ENCODE measurements at places on chromosomes 3 and 15.
A peak's percentile ranks its signal among the peaks of the same experiment; 100 is the strongest.

- no peak for DNase-seq
Measured at GRCh38 chr3:37210230-37210629, 35.8 kb upstream of the LRRFIP2 start.

- DNase-seq = no peak
Measured at GRCh38 chr3:72255191-72255590, 470.2 kb upstream of the PROK2 start.

DNA sequence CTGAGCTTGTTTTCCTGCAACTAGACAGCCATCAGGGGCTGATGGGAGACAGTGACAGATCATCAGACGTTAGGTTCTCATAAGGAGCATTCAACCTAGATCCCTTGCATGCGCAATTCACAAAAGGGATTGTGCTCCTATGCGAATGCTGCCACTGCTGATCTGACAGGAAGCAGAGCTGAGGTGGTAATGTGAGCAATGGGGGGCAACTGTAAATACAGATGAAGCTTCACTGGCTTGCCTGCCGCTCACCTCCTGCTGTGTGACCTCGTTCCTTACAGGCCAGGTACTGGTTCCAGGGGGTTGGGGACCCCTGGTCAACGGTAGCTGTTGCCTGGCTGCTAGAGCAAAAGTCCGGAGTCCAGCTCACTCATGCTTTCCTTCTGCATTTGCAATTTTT, 26.4 kb upstream of the KCNAB1 start:
- no peak for DNase-seq

GRCh38 chr15:39230205-39230907, 350.5 kb upstream of the THBS1 start:
- no peak for DNase-seq

DNA sequence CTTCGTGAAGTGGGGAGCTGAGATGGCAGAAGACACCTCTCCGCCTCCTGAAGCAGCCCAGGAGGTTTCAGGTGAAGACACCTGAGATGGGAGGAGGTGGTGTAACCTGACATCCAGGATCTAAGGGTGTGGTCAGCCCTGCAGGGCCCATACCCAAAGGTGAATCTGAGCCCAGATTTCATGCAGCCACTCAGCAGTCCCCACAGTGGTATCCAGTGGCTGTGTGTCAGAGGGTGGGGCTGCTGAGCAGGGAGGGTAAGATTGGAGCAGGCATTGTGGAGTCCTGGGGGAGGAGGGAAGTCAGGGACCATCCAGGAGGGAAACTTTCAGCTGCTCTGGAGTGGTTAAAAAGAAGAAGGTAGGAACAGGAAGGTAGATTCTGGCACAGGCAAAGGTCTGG, 46.0 kb upstream of the SMAD6 start:
- no peak for DNase-seq

DNA sequence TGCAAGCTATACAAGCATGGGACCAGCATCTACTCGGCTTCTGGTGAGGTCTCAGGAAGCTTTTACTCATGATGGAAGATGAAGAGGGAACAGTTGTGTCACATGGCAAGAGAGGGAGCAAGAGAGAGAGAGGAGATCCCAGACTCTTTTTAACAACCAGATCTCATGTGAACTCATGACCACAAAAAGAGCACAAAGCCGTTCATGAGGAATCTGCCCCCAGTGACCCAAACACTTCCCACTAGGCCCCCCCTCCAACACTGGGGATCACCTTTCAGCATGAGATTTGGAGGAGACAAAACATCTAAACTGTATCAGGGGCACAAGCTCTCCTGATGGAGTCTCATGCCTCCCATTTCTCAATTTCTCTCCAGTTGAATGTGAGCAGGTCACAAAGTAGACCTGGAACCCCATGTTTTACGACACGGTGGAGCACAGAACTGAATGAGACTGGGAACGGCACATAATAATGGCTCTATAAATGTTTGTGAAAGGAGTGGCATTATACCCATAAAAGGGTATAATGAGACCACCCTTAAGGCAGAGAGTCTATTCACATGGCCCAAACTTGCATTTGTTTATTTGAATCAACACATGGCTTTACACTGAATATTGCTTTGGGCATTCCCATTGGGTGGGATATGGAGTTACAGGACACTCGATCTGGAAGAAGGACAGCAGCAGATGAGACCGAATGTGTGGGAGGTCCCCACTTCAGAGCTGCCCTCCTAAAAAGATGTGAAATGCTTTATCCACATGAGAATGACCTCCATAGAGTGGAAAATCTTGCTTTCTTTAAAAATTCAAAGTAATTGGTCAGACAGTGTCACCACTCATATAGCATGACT, 38.8 kb downstream of the IL16 start:
- DNase-seq = no peak

- DNase-seq = no peak
Measured at GRCh38 chr3:189718215-189718614, 87.0 kb downstream of the TP63 start.

DNA sequence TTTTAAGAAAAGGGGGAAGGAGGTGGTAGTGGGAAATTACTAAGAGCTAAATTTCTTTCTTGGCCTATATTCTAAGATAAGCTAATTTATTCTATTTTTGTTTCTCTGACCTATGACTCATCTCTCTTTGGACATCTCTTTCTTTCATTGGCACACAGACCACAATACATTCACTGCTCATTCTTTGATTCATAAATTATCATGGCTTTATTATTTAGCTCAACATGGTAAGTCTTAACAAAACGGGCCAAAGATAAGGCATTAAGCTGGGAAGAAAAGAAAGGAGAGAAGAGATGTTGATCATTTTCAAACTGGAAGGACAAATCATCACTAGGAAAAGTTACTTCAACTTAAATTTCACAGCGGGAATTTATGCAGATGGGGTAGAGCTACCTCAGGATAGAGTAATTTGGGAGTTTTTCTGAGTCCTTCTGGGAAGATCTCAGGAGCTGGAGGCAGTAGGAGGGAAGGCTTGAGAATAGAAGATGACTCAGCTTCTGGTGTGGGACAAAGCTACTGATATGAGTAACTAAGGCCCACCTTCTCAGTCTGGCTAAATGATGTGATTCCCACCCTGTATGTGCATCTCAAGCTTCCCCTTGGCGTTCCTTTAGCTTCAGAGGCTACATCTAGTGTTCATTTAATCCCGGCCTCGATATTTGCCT, 7.5 kb upstream of the ALCAM start:
- no peak for DNase-seq

DNA sequence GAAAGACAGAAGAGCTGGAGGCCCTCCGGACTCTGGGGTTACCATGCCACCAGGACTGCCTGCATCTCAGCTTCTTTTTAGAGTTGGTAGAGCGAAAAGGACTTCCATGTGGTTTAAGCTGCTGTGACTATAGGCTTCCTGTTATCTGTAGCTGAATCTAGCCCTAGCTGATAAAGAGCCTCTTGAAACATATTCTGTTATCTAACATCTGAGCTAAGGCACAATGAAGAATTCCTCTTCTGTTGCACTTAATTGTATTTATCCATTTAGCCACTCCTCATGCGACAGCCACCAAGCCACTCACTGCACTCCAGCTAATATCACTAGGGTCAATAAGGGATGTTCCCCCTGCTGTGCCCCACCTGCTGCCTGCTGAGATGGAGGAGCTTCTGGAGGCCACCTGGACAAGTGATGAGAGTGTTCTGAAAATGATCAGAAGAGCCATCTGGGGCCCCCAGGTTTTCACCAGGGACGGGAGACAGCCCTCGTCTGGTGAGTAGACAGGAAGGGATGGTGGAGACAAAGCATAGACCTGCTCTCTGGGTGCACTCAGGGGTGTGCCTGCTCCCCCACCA, 94.6 kb upstream of the PLXNA1 start:
- DNase-seq = peak; percentile 41

- no peak for DNase-seq
Measured at GRCh38 chr15:29289173-29289572, 19.6 kb upstream of the NSMCE3 start.

GRCh38 chr3:5095886-5096285, 26.2 kb upstream of the ARL8B start:
- DNase-seq = no peak
